ENCODE measurements at places on chromosomes 1 and 21.

GRCh38 chr21:41957991-41958766 lies 4.4 kb upstream of the C2CD2 start:
- no peak for DNase-seq

- DNase-seq, result peak; percentile 36
Observed at GRCh38 chr1:155126556-155127104, 1.0 kb upstream of the EFNA1 start.

GRCh38 chr1:223678841-223679240 lies 13.3 kb upstream of the CAPN8 start:
- no peak for DNase-seq

- no peak for DNase-seq
Observed at GRCh38 chr1:231092380-231092779, 52.3 kb upstream of the FAM89A start.

GRCh38 chr1:204663644-204664383 lies 21.7 kb downstream of the LRRN2 start:
- DNase-seq, result no peak

DNA sequence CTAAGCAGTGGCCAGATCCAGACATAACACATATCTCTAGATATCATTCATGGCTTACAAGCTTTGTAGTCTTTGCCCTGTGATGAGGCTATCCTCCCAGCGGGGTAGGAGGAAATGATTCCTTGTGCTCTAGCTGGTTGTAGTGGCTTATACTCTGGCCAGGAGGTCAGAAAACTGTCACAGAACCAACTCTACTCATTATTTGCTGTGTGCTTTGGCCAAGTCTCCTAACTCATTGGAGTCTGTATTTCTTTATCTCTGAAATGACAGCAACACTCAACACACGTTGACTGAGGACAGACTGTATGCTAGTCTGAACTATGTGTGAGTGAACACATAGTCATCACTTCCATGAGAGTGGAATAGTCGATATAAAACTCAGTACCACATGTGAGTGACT lies 116.7 kb upstream of the F3 start:
- no peak for DNase-seq

DNA sequence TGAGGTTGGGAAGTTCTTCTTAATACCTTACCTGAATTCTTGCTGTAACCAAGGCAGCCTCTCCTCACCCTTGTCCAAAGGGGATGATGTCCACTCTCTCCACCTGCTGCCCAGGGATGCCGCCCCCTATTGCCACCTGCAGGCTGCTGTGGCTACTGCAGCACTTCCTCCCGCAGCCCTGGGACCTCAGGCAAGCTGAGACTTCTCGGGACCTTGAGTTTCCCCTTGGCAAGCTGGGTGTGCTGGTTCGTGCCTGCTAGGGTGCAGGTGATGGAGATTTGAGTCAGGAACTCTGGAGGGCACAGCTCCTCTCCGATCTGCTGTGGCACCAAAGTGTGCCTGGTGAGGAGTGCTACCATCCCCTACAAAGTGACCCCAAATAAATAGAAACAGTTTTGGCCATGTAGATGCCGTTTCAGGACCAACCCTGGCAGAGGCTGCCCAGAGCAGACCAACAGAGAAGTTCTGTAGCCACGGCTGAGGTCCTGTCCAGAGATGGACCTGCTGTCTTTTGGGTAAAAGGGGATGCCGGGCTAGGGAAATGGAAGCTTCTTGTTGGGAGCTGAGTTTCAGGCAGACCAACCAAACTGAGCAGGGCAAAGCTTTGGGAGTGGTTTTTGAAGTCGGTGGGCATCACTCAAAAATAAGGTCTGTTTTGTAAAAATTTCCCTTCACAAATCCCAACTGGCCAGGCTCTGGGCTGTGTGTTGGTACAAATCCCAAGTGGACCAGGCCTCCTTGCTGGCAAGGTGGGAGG lies 31.7 kb downstream of the RUNX3 start:
- DNase-seq, result peak; percentile 64

DNA sequence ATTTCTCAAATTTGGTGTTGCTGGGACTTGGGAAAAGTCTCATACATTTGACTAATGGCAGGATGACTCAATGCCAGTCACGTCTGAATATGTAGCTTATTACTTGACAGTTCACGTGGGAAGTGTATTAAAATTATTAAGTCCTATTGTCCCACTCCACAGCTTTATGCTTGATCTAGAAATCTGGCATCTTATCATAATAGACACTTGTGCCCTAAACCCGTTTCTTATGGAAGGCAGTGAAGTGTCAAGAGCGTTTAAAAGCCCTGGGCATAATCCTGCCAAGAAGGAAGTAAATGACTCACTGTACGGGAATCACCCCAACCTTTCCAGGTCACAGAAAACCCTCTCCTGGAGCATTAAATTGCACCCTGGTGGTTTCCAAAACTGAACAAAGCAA lies 207.4 kb downstream of the APP start:
- no peak for DNase-seq

DNA sequence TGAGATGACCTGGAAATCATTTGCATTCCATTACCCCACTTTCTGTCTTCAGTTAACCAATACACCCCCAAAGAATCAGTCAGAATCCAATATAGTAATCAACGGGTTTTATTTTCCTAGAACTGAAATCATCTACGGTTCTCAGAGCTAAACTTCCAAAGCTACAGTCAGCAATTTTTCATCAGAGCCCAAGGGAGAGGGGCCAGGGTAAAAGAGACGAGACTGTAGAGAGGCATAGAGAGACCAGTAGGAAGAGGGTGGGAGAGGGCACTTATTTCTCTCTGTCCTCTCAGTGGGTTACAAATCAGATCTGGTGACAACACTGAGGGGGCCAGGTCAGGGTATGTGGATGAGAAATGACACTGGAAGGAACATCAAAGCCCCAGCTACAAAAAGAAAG lies 1.1 kb upstream of the MRPL24 start:
- no peak for DNase-seq

GRCh38 chr1:240091614-240092300 lies at the start of gene FMN2:
Gene FMN2, plus strand, starts transcription at chr1:240091883. Its CDS starts 227 bp downstream, at chr1:240092110.
- DNase-seq, result no peak

Measured in activated CD4-positive, alpha-beta T cell treated with anti-CD3 and anti-CD28 coated beads, Interleukin-2, amount 50 U/mL, for 48 hours (primary cell).